ENCODE measurements at places on chromosomes 13 and 19. TPM values are rescaled to one million over a fixed set of nuclear protein-coding genes. Genes with fewer than 3 reads are reported as not detected.

GRCh38 chr19:57949702-57950101 is 2.2 kb upstream of the ZNF256 start:
- no peak for DNase-seq

DNA sequence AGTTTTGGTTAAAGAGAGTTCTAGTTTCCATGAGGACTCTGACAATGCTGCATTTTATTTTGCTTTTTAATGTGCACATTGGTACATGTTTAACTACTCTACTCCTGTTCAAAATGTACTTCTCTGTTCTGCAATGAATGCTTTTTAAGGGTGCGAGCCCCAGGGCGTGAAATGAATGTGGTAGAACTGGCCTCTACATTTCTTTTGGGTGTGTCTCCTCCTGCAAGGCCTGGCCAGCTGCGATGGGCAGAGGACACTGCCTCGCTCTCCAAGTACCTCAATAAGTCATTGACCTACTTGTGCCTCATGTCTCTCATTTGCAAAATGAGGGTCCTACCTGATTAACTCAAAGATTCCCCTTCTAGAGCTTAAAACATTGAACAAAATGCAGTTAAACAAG is 6.7 kb downstream of the RGS9BP start:
- DNase-seq, result no peak

DNA sequence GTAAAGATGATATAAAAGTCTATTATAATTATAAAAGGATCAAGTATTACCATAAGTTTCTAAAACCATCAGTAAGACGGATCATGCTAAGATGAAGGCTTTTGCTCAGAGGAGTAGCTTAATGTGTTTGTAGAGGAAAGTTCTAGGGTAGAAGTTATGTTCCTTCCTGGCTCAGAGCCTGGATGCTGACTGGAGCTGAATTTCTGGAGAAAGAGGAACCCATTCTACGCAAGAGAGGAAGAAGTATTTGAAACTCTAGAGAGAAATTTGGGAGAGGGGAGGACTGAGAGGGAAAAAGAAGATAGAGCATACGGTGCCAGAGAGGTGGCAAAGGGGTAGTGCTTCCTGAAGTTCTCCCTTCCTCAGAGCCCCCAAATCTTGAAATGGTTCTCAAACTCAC is 51.4 kb upstream of the SGCG start:
- DNase-seq, result no peak

DNA sequence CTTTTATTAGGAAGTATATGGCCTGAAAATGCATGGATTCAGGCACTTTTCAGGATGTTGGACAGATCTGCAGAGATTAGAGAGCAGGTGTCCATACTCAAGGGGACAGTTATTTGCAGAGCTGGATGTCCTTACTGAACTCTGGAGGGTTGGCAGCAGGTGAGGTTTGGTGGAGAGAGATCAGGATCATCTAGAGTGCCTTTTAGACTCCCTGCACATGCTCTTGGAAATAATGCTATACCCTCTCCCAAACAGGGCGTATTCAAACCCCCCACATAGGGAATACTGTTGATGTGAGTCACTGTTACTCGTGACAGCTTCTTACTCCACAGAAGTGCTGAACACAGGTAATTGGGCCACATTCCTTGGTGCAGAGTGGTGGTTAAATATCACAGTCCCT is 725.7 kb upstream of the SGCG start:
- peak; percentile 48 for DNase-seq

GRCh38 chr13:77732287-77732686 is 34.8 kb downstream of the SLAIN1 start:
- no peak for DNase-seq

DNA sequence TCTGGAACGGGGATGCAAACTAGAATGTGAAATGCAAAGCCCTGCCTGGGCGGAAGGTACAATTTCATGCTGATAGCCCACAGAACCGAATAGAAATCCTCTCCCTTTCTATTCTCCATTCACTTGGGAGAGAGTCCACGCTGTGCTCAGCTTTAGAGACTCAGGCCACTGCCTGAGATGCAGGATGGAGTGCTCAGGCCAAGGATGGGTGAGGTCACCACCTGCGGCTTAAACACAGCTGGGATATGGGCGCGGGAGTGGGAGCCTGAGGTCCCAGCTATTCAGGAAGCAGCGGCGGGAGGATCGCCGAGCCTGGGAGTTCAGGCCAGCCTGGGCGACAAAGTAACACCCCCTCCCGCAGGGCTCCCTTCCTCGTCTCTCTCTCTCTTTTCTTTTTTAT is 446 bp upstream of the ZNF83 start:
- DNase-seq, result peak; percentile 69

GRCh38 chr13:30002577-30002976 is 152.2 kb upstream of the UBL3 start:
- DNase-seq, result peak; percentile 43

- DNase-seq, result no peak
These were observed 103.9 kb upstream of the UBL3 start for GRCh38 chr13:29954082-29955028.

GRCh38 chr19:44947041-44947581 is 1.3 kb downstream of the APOC2 start:
- DNase-seq, result no peak

DNA sequence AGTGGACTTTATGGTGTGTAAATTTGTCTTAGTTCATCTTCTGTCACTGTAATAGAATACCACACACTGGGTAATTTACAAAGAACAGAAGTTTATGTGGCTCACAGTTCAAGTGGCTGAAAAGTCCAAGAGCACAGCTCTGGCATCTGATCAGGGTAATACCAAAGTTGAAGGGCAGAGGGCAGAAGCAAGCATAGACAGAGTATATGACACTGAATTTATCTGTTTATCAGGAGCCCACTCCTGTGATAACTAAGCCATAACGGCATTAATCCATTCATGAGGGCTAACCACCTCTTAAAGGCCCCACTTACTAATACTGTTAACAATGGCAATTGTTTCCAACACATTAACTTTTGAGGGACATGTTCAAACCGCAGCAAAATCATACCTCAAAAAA is 4.0 kb upstream of the RFXAP start:
- peak; percentile 4 for DNase-seq

DNA sequence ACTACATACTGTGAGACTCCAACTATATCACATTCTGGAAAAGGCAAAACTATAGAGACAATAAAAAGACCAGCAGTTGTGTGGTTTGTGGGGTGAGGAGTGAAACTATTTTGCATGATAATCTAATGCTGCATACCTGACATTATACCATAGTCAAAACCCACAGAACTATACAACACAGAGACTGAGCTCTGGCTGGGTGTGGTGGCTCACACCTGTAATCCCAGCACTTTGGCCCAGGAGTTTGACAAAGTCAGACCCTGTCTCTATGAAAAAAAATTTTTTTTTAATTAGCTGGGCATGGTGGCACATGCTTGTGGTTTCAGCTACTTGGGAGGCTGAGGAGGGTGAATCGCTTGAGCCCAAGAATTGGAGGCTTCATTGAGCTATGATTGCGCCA is 11.9 kb downstream of the ZNF541 start:
- DNase-seq, result no peak

DNA sequence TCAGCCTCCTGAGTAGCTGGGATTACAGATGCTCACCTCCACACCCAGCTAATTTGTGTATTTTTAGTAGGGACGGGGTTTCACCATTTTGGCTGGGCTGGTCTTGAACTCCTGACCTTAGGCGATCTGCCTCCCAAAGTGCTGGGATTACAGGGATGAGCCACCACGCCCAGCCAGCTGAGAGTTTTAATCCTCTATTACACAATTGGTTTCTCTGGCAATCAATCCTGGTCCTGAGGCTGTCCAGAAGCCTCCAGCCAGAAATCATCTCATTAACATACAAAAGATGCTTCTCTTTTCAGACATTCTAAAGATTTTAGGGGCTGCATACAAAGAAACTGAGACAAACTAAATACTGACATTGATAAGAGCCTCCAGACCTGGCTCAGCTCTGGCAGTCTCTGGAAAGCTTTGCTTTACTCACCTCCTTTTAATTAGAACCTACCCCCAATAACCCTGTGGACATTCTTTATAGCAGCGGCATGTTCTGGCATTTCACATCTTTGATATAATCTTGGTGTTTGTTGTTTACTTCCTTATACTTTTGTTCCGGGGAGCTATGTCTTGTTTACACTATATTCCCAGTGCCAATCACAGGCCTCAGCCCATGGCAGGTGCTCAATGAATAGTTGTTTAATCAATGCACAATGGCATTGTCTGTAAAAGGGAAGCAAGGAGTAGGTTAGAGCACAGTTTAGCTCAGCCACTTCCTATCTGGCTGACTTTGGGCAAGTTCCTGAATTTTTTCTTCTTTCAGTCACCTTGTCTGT is 4.1 kb upstream of the ZNF724 start:
- DNase-seq, result no peak

RAP2A gene
- total RNA-seq, result 10.1 TPM

GPR4 gene
- total RNA-seq, result not detected

MRPS31 gene
- total RNA-seq, result 40.5 TPM

CEACAM3 gene
- total RNA-seq, result not detected

SKA3 gene
- 35.0 TPM for total RNA-seq

SLC7A10 gene
- not detected for total RNA-seq

SBK3 gene
- not detected for total RNA-seq
